ENCODE measurements at places on chromosomes 12 and 14.

- no peak for DNase-seq
These were observed 17.2 kb downstream of the MAP3K12 start for GRCh38 chr12:53481939-53482586.

DNA sequence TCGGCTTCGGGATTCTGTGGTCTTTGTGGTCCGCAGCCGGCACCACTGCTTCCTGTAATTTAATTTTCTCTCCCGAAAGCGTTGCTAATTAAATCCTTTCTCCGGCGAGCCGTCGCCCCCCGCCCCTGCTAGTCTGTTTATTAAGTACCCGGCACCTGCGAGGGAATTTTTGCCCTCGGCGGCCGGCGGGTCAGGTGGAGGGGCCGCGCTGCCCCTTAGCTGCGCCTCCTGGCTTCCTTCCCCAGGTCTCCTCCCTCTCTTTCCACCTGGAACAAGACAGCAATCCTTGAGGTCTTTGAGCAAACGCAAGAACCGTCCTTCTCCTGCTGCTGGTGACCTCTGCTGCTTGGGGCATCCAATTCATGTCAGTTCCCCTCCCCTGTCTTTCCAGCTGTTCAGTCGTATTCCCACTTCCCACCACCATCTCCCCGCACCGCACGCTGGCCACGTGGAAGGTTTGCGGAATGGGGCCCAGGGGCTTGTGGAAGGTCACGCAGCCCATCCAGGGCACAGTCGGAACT is 16.2 kb downstream of the ZDHHC22 start:
- no peak for DNase-seq

DNA sequence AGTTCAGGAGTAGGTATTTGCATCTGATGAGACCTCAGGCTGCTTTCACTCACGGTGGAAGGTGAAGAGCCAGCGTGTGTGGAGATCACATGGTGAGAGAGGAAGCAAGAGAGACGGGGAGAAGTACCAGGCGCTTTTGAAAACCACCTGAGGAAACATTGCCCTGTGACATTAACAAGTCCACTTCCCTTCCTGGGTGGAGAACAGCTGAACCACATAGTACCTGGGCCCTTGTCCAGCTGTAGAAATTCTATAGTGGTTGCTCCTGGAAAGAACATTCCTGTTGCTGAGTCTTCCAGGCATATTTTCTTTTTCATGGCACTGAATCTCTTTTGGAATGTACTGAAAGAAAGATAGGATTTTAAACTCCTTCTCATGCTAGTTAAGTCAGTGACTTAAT is 87.3 kb upstream of the RIN3 start:
- DNase-seq, result no peak

DNA sequence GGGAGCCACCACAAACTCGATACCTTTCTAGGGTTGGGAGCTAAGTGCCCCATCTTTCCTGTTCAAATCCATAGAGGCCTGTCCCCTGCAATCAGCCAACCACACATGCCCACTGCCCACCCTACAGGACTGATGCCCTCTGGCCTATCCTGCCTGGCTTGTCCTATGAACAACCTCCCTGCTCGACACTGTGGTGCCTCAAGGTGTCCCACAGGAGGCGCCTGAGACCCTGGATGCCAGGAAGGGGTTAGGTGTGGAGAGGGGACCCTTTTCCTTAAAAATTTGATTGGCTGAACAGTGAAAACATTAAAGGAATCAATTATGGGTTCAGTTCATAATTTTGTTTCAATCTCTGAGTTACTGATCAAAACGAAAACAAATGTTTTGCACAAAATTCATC is 97.3 kb upstream of the FZD10 start:
- no peak for DNase-seq

GRCh38 chr14:87203346-87203745 is 789.6 kb downstream of the GALC start:
- no peak for DNase-seq

DNA sequence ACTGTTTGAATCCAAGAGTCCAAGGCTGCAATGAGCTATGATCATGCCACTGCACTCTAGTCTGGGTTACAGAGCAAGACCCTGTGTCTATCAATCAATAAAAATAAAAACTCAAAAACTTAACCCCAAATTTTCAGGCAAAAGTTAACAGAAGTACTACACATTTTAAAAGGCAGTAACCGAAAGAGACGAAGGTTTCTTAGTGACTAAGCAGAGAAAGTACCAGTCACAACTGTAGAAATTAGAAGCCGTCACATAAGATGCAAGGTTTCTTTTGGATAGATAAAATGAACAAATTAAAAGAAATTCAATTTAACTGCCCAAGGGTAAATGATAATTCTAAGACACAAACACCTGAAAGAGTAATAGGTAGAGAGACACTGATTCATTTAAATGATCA is 103.5 kb downstream of the MED13L start:
- DNase-seq, result no peak

DNA sequence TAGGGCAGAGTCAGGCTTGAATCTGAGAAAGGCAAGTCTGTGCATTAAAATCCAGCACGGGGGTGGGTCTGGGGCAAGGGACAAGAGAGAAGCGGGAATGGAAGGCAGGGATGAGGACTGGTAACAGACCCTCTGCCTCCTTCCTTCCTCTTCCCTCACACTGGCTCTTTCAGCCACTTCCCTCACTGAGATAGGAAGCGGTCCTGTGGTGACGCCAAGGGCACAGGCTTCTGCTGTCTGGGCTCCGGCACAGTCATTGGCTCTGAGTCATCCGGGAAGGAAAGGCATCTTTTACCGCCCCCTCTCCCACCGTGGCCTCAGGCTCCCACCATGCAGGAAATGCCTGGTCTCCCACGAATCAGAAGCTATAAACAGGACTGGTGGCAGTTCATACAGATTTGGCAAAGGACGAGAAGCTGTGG is 70.2 kb downstream of the ETV6 start:
- DNase-seq, result no peak

DNA sequence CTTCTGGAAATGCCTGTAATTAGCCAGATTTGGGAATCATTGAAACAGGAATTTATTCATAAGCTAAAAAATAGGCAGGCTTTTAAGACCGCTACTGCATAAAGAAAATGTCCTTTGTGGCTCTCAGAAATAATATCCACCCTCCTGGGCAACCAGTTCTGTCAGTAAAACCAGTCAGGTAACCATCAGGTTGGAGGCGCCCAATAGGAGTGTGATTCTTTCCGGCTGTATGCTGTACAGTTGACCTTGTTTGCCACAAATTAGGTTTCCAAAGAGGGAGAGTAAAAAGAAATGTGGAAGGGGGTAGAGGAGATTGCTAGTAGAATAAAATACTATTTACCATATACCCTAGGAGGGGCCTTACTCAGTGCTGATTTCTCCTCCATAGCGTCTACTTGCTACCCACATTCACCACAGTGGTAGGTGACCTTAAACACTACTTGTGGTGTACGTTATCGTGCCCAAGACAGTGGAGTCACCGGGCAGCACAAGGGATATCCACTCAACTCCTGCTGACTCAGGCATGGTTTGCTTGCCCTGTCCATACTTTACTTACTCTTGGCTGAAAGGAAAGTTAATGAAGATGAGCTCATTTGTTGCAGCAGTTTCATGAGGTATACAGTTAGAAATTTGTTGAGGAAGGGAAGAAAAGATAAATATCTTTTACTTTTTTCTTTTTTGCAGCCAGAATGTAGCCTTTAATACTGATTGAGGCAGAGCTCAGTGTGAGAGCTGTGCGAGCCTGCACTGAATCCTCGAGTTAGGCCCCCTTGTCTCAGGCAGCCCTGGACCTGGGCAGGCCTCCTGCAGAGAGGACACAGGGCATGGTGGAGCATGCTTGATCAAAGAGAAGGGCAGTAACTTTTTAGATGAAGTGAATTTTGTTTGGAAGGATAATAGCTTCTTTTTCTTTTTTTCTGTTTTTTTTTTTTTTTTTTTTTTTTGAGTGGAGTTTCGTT is 76.7 kb downstream of the DIP2B start:
- DNase-seq, result no peak

GRCh38 chr12:56721721-56722120 is 3.4 kb downstream of the NACA start:
- no peak for DNase-seq

- no peak for DNase-seq
These were observed 88.7 kb upstream of the GRIP1 start for GRCh38 chr12:66767536-66767935.

DNA sequence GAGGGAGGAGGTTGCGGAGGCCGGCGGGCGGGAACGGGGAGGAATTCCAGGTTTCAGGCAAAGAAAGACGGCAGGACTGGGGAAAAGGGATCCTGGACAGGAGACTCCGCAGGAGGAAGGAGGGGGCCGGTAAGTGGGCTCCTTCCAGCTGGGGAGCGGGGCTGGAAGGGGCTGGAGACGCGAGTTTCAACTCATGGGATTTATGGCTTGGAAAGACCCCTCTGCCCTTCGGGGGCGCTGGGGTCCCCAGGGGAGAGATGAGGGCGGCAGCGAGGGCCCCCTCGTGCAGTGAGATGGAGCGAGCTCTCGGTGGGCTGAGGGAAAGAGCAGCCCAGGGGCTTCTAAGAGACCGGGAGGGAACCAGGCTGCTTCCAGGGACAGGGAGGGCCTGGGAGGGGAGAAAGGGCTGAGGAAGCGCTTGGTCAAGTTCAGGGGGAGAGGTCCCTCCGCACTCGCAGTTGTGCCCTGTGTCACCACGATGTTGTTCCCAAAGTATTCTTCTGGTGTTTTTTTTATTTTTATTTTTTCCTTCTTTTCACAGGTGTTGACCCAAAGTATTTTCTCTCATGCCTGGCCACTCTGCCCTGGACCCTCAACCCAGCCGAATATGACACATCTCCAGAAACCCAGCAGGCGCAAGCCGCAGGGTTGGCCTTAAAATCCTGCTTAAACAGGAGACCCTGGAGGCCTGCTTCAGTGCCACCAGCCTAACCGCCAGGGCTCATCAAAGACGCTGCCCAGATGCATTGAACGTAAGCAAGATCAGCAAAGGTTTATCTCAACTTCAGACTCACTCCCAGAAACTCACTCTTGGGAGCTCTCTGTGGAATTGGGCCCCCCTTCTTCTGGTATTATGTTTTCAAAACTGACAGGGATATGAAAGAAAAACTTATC is 16.1 kb downstream of the TNFAIP2 start:
- DNase-seq, result no peak

GRCh38 chr12:130236446-130236845 is 74.2 kb downstream of the FZD10 start:
- DNase-seq, result no peak

DNA sequence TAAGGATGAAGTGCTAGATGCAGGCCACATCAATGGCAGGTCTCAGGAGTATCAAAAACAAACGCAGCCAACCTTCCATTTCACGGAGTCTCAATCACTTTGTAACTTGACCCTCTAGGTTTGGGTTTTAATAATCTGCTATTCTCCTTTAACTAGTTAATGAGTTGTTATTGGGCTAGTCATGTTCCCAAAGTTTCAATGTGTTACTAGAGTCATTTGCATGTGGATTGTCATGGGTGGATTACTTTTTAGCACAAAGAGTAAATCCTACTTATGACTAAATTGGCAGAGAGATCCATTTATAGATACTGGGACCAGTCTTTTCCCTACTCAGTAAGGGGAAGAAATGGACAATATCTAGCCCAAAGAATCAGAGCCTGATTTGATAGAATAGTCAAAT is 151.0 kb downstream of the BCAT1 start:
- no peak for DNase-seq

- DNase-seq, result no peak
These were observed 43.5 kb downstream of the KCTD10 start for GRCh38 chr12:109433618-109434017.

- DNase-seq, result no peak
These were observed 232.4 kb downstream of the AKAP6 start for GRCh38 chr14:32561520-32561919.

GRCh38 chr14:54487771-54488170 is 1.0 kb downstream of the GMFB start:
- no peak for DNase-seq

DNA sequence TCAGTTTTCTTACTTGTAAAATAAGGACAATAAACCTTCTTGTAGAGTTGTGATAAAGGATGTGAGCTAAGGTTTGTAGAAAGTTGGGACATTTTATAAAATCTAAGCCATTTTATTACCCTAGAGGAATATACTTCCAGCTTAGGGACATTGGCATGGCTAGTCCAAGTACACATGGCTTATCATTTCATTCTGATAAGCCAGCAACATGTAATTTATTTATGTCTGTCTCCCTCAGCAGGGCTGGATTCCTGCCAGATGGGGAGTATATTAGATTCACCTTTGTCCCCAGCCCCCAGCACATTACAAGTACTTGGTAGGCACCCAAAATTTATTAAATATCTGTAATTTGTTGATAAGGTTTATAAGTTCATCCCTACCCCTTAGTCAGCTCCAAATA is 6.3 kb upstream of the ATG14 start:
- DNase-seq, result no peak

- no peak for DNase-seq
These were observed 31.3 kb downstream of the PTPRB start for GRCh38 chr12:70605976-70606375.

DNA sequence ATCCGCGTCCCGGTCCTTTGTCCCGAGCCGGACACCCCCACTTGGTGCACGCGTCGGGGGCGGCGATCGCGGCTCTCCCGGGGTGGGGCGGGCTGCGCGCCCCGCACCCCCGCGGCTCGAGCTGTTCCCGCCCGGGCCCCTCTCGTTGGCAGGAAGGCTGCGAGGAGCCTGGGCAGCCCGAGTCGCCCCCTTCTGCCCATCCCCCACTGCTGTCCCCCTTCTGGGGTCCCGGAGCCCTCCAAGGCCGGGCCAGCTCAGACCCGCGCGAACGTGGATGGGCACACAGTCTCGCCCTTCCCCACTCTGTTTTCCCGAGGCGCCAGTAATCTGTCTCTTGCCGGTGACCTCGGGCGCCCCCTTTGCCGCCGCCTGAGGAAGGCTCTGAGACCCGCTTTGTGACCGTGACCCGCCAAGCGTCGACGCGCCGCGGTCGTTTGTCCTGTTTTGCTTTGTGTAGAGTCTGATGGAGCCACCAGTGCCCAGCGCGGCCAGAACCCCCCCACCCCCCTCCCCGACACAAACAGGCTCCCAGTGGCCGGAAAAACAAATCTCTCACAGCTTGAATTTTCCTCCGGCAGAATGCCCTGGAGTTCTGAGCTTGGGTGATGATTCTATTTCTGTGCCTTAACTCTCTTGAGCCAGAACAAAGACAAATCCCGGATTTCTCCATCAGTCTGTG is 610 bp downstream of the C14orf132 start:
- no peak for DNase-seq

- DNase-seq, result no peak
These were observed 183.8 kb upstream of the HMGA2 start for GRCh38 chr12:65640489-65640901.

- DNase-seq, result peak; percentile 26
These were observed 37.0 kb upstream of the NT5DC3 start for GRCh38 chr12:103877934-103878510.

DNA sequence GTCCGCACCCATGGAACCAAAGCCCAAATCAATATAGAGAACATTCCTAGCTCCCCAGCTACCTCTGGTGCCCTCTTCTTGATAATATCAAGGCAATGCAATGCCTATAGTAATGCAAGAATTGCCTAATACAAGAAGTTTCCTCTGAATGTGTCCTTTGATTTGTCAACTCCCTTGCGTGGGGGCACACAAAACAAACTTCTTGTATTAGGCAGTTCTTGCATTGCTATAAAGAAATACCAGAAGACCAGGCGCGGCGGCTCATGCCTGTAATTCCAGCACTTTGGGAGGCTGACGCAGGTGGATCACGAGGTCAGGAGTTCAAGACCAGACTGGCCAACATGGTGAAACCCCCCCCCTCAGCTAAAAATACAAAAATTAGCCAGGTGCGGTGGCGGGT is 10.4 kb upstream of the ITPK1 start:
- no peak for DNase-seq
